ENCODE measurements at places on chromosomes 11 and 22.

DNA sequence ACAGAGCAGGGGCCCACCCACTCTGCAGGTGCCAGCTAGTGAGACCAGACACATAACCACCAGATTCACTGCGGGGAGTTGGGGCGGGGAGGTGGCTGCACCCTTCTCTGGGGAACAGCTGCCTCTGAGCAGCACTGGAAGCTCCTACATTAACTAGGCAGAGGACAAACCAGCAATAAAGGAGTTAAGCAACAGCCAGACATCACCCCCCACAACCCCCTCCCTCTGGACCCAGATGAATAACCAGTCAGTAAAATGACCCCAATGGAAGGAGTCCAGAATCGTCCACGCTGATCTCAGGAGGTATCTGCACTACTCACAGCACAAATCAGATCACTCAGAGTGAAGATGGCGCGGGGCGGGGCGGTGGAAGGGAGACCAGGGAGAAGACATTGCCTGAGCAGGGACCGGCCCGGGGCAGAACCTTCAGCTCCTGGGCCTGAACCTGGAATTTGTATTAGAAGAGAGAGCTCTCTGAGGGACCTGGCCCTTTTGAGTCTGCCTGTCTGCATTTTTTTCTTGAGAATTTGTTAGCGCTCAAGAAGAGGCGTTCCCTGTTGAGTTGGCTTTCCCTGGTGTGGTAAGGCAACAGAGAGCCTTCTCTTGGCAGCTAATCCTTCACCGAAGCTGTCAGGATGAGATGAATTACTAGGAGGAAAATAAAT is 125.5 kb upstream of the NCAM1 start:
- no peak for DNase-seq

DNA sequence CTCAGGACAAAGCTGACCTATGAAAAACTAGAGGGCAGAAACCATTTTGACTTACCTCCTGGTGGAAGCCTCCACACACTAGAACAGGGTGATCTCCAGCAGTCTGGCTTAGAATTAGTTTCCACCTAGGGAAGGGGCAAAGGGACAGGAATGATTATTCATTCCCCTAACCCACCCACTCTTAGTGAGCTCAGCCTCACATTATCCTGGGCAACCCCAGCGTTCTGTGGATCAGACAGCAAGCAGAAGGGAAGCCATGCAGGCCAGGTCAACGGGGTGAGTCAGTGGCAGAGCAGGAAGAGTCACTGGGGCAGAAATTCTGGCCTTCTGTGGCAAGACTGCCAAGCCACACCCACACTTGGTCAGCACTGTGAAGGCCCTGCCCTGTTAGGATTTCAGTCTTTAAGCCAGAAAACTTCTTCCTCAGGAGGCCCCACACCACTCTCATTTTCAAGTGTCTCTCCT is 10.5 kb downstream of the NUMA1 start:
- DNase-seq = peak; percentile 93

DNA sequence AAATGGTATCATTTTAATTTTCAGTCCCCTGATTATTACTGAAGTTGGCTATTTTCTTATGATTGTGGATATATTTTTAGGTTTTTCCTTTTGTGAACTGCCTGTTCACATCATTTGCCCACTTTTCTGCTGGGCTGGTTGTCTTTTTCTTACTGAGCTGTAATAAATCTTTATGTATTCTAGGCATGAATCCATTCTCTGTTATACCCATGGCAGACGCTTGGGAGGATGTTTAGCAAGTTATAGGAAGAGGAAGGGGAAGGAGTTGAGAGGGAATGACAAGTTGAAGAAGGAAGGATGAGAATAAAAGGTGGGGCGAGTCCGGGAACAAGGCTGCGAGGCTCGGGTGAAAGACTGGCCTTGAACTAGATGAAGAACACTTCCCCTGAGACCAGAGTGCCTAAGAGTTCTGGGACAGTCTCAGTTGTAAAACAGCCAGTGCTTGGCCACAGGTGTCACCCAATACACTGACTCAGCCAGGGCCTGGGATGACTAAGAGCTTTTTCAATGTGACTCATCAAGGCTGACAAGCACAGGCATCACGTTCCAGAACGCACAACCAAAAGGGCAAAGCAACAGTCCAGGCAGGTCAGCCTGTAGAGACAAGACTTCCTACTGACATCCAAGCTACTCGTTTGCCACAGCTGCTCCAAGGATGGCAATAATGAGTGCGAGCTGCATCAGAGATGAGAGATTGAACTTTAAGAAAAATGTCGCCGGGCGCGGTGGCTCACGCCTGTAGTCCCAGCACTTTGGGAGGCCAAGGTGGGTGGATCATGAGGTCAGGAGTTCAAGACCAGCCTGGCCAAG is 35.2 kb downstream of the LRFN4 start:
- no peak for DNase-seq

GRCh38 chr11:64244966-64245365 is 1.8 kb downstream of the PPP1R14B start:
- DNase-seq = no peak

DNA sequence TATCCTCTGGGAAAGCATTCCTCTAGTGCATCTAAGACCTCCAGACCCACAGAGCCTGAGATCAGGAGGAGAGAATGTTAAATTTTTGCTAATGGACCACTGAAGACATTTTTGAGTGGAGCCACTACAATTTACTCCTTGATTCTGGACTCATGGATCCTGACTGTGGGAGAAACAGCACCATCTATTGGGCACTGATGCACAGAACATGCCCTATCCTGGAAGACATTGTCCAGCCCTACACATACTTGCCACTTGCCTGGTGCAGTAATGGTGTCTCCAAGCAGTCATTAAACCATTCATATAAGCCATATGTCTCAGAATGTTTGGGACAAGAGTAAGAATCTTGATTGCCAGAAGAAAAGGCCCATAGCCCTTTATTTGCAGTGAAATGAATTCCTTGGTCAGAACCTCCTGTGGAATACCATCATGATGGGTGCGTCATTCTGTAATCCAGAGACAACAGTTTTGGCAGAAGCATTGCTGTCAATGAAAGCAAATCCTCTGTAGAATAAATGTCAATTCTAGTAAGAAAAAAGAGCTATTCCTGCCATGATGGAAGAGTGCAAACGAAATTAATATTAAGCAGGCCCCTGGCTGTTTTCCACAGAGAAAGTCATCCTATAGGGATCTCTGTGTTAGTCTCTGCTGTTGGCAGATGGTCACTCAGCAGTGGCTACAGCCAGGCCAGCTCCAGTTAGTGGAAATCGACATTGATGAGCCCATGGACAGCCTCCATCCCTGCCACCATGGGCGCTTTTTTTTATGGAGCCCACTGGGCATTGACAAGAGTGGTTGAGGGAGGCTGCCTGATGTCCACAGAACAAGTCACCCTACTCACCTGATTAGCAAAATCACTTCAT is 43.5 kb downstream of the GGTLC2 start:
- DNase-seq = no peak

DNA sequence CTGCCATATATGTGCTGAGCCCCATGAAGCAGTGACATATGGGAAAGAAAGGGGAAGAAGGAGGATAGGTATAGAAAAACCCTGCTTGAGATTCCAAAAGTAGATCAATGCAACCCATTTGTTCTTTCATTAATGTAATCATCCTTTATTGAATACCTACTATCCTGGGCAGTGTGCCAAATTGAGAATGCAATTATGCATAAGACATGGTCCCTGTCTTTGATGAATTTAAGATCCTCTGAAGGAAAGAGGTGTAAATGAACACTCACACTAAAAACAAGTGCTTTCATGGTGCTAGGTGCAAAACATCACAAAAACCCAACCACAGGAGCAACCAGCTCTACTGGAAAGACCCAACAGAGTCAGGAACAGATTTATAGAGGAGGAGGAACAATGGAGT is 29.7 kb downstream of the FLI1 start:
- DNase-seq = no peak

DNA sequence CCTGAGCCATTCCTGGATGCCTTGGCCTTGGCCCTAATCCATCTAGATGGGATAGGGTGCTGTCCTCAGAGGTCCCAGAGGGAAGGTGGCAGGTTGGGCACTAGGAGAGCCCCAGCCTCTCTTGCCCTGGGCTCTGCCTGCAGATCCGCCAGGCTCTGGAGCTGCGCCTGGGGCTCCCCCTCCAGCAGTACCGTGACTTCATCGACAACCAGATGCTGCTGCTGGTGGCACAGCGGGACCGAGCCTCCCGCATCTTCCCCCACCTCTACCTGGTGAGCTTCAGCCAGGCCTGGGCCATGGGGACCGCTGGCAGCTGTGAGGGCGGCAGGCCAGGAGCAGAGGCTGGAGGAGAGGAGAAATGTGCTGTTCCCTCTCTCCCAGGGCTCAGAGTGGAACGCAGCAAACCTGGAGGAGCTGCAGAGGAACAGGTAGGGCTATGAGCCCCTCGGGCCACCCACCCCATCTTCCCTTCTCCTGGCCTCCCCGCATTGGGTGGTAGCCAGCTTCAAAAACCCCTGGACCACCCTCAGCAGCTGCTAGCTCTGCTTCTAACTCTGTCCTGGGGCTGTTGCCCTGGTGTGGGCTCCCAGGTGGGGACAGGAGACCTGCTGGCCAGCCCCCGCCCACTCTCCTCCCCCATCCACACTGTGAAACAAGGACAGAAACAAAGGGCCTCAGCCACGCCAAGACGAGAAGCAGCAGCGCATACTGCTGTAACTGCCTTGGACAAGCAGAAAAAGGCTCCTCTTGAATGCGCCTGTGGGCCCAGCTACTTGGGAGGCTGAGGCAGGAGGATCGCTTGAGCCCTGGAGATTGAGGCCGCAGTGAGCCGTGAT is 4.9 kb downstream of the SSH3 start:
- DNase-seq = peak; percentile 50

GRCh38 chr11:102436976-102437375 is 15.6 kb downstream of the TMEM123 start:
- no peak for DNase-seq

DNA sequence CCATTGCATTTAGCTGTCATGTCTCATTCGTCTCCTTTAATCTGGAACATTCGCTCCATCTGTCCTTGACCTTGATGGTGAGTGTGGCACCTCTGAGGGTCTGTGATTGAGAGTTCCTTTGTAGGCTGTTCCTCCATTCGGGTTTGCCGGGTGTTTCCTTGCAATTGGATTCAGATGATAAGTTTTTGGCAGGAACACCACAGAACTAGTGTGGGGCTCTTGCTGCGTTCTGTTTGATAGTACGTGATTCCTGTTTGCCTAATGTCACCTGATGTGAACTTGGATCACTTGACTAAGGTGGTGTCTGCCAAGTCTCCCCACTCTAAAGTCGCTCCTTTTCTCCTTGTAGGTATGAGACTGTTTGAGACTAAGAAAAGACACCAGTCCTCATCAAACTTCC is 109.7 kb upstream of the TMEM45B start:
- no peak for DNase-seq

DNA sequence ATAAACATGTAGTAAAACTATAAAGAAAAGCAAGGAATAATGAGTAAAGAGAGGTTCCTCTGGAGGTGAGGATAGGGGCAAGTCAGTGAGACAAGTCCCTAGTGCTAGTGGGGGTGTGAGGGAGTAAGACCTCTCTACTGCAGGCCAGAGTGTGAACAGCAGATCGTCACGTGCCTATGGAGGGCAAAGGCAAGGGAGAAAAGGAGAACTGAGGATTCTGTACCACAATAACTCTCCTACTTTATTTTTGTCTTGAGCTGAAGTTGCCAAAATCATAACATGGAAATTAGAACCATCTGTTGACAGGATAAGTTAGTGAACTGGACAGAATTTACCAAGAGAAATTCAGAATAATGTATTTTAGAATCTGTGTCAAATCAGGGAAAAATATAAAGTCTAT is 77.6 kb downstream of the ENTHD1 start:
- no peak for DNase-seq

DNA sequence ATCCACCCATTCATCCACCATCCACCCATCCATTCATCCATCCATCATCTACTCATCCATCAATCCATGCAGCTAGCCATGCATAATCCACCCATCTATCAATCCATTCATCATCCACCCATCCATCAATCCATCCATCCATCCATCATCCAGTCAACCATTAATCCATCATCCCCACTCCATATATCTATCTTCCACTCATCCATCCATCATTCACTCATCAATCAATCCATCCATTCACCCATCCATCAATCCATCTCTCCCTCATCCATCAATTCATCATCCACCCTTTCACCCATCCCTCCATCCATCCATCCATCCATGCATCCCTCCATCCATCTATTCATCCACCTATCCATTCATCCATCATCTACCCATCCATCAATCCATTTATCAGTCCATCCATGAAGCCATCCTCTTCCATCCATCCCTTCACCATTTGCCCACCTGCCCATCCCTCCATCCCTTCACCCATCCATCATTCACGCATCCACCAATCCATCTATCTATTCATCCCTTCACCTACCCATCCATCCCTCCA is 689.4 kb downstream of the BRD1 start:
- DNase-seq = no peak

DNA sequence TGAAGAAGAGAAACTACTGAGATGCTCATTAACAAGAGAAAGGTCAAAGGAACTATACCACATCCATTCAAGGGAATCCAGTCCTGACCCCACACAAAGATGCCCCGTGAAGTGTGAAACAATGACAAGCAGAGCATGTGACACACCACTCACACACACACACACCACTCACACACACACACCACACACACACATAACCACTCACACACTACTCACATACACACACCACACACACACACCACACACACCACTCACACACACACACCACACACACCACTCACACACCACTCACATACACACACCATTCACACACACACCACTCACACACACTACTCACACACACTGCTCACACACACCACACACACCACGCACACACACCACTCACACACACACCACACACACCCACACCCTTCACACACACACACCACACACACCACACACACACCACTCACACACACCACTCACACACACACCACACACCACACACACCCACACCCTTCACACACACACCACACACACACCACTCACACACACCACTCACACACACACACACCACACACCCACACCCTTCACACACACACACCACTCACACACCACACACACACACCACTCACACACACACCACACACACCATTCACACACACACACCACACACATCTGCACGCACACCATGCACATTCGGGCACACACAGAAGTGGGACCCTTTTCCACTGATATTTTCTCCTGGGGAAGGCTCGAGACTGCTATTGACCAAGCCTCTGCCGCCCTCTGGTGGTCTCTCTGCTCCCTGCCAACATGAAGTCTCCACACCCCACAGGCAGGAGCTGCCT is 32.0 kb upstream of the COMT start:
- DNase-seq = peak; percentile 95

- no peak for DNase-seq
Observed at GRCh38 chr11:11071486-11071885, 213.6 kb upstream of the ZBED5 start.

- no peak for DNase-seq
Observed at GRCh38 chr22:48952256-48953102, 875.2 kb downstream of the BRD1 start.

- DNase-seq = no peak
Observed at GRCh38 chr22:28208787-28209186, 289.7 kb upstream of the PITPNB start.
